H7 (cell line): ENCODE measurements at places on chromosomes 3 and 15. TPM values are rescaled to one million over a fixed set of nuclear protein-coding genes. Genes with fewer than 3 reads are reported as not detected.

DNA sequence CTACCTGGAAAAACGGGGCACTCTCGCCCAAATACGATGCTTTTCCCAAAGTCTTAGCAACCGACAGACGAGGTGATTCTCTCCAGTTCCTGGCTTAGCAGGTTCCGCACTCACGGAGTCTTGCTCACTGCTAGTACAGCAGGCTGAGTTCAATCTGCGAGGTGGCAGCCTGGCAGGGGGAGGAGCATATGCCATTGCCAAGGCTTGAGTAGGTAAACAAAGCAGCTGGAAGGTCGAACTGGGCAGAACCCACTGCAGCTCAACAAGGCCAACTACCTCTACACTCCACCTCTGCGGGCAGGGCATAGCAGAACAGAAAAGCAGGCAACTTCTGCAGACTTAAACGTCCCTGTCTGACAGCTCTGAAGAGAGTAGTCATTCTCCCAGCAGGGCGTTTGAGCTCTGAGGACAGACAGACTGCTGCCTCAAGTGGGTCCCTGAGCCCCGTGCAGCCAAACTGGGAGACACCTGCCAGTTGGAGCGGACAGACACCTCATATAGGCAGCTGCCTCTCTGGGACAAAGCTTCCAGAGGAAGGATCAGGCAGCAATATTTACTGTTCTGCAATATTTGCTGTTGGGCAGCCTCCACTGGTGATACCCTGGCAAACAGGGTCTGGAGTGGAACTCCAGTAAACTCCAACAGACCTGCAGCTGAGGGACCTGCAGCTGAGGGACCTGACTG is 73.4 kb upstream of the CADM2 start:
- no peak for DNase-seq

DNA sequence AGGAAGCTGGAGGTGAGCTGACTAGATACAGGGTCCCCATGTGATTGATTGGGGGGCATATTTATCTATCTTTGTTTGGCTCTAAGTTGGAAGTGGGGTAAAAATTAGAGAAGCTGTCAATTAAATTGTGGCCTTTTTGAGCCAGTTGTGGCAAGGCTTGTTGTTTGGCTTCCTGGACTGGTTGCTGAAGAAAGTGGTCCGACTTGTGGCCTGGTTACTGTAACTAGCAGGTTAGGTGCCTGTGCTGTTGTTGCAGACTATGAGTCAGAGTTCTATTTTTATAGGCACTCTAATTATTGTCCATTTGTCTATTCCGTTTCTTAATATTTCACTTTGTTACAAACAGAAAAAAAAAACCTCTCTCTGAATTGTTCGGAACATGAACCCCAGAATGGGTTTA is 129.1 kb upstream of the CNTN6 start:
- DNase-seq: no peak

GRCh38 chr15:70742928-70743327 is 20.4 kb downstream of the UACA start:
- DNase-seq: no peak

GRCh38 chr15:90987561-90988141 is 6.7 kb downstream of the PRC1 start:
- DNase-seq: no peak

DNA sequence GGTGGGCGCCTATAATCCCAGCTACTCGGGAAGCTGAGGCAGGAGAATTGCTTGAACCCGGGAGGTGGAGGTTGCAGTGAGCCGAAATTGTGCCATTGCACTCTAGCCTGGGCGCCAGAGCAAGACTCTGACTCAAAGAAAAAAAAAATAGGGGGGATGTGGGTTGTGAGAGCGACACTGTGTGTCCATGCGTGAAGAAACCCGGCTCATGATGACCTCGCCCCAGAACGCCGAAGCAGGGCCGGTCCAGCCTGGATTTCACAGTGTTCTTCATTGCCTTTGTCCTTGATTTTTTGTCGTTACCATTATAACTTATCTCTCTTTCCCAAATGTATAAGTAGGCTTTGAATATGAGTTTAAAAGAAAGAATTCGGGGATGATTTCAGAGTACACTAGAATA is 128.7 kb downstream of the PGPEP1L start:
- no peak for DNase-seq

- no peak for DNase-seq
These were observed 52.7 kb upstream of the OXTR start for GRCh38 chr3:8822141-8822540.

- no peak for DNase-seq
These were observed 43.8 kb downstream of the POMGNT2 start for GRCh38 chr3:43062040-43062563.

GRCh38 chr3:66400411-66401156 is 100.2 kb downstream of the LRIG1 start:
- DNase-seq: no peak

The SNX22 gene
- total RNA-seq: 1.7 and 2.1 TPM in 2 replicates

The POU1F1 gene
- not detected in 2 replicates for total RNA-seq

The DCUN1D1 gene
- total RNA-seq: 22.0 and 31.0 TPM in 2 replicates

The ALPK3 gene
- 0.59 and 0.81 TPM in 2 replicates for total RNA-seq
